ENCODE measurements at places on chromosomes 2 and 18. TPM values are rescaled to one million over a fixed set of nuclear protein-coding genes. Genes with fewer than 3 reads are reported as not detected.

- no peak for DNase-seq
These were observed 116.4 kb downstream of the ZNF521 start for GRCh38 chr18:25235401-25236042.

- no peak for DNase-seq
These were observed 177.3 kb upstream of the SPOPL start for GRCh38 chr2:138324068-138324771.

DNA sequence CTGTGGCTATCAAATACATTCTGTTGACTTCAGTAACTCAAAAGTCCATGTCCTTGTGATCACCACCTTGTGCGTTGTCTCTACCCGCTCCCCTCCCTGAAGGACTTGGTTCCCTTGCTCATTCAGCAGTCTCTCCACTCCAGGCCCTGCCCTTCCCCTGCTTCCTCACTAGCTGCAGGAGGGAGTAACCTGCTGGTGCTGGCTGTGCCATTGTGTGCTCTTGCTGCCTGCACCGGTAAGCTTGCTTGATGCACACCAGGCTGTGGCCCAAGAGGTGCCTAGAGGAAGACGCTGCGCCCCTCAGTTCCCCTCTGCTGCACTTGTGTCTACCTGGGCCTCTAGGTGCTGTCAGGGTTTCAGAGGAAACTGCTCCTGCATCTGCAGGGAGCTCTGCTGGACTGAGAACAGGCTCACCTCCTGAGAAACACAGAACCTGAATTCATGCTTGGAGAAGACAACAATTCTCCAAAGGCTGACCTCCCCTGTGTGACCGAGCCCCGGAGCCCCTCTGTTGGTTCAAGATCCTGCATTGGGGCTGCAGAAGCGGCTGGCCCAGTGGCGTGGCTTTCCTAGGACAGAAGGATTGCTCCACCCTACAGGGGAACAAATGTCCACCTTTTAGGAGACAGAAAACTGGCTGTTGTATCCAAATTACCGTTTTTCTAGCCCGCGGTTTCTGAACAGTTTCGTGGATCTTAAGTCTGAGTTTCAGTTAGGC, 33.6 kb downstream of the PTPRM start:
- DNase-seq: no peak

DNA sequence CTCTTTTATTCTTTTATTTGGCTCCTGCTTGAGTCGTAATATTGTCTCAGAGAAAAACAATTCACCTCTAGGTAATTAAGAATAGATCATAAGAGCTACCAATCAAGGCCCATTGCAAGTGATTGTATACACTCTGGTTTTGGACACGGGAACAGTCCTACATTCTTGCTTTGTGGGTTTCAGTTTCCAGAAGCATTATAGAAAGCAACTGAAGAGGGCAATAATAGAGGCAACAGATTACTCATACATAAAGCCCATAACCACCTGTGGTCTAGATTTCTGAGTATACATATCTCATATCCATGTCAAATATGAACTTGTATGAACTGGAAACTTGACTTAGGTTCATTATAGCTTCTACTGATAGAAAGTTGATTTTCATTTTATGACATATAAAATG, 65.4 kb downstream of the DIS3L2 start:
- DNase-seq: no peak

The IGFBP2 gene
- polyA plus RNA-seq: 55.5 TPM
